ENCODE measurements at places on chromosomes 11 and 22.

- no peak for DNase-seq
Measured at GRCh38 chr22:39184586-39185577, 32.4 kb upstream of the CBX7 start.

DNA sequence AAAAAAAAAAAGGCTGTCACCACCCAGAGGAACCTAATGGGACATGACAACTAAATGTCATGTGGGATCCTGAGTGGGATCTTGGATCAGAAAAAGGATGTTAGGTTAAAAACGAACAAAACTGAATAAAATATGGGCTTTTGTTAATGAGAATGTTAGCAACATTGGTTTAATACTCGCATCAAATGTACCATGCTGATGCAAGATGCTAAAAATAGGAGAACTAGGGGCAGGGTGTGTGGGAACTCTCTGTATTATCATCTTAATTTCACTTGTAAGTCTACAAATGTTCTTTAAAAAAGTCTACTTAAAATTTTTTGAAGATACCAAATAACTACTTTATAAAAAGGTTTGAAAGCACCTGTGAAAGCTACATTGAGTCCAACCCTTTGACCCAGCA, 88.8 kb upstream of the PRR5 start:
- no peak for DNase-seq

DNA sequence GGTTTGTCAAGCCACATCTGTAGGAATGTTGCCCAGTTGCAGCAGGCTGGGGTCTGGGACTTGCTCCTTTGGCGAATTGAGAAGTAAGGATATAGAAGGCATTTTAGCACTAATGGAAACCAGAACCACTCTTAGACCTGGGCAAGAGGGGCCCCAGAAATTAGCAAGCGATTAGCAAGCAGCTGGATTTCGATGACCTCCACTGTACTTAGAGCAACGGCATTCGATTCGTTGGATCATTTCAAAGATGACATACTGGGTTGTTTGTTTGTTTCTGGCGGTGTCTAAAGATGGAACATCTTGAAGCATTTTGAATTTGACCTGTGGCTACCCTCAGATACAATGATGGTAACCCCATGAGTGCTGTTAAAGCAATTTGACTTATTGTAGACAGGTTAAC, 1.2 kb upstream of the CDPF1 start:
- no peak for DNase-seq

DNA sequence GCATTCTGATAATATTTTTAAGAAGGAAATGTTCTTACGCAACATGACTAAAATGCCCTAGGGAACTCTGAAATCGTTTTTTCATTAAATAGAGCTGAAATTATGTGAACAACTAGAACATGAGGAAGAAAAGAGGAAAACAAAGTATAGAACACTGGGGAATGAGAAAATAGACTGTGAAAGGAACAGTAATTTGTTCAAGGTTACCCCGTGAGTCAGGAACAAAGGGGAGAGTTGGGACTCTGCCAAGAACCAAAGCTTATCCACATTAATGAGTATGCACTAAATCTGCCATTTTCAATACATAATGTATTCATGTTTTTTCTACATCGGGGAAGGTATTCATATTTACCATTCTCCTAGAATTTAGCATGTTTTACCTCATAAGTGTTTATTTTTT, 961.8 kb upstream of the CCDC90B start:
- DNase-seq = peak; percentile 50

DNA sequence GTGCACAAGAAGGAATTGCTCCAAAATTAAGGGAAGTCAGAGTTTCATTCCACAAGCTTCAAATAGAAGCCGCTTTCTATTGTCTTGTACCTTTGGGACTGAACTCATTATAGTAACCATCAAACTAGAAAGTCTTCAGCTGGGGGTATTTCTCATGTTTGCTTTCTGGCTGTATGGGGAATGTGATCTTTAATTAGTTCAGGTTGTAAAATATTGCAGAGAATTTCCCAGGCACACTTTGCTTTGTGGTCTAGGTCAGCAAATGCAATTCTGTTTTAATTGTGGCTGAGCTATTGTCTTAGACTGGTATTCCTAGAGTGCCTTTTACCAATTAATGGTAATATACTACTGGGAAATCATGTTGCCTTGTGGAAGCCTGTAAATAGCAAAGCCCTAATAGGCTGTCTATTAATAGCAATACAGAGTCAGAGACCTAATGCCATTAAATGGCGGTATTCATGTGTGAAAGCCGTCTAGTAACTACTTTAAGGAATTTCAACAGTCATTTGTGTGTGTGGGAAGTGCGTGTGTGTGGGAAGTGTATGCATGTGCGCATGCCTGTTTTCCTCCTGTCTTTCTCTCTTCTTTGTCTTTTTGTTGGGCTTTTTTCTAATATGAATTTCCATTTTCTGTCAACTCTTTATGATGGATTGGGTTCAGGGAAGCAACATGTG, 276.6 kb downstream of the FAT3 start:
- no peak for DNase-seq

DNA sequence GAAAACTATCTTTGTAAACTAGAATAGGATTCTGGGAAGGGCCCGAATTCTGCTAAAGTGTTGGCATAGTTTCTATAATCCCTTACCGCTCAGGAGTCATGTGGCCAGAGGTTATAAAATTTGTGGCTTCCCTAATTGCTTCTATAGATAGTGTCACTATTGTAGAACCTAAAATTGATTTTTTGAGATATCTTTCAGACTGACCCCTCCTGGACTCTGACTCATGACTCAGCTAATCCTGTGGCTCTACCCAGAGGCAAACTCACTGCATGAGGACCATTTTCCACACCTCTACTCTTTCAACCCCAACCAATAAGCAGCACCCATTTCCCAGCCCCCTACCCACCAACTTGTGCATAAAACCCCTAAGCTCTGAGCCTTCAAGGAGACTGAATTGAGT, 61.8 kb upstream of the PRSS23 start:
- DNase-seq = no peak

GRCh38 chr11:76266286-76267100, 60.2 kb upstream of the WNT11 start:
- DNase-seq = peak; percentile 53

DNA sequence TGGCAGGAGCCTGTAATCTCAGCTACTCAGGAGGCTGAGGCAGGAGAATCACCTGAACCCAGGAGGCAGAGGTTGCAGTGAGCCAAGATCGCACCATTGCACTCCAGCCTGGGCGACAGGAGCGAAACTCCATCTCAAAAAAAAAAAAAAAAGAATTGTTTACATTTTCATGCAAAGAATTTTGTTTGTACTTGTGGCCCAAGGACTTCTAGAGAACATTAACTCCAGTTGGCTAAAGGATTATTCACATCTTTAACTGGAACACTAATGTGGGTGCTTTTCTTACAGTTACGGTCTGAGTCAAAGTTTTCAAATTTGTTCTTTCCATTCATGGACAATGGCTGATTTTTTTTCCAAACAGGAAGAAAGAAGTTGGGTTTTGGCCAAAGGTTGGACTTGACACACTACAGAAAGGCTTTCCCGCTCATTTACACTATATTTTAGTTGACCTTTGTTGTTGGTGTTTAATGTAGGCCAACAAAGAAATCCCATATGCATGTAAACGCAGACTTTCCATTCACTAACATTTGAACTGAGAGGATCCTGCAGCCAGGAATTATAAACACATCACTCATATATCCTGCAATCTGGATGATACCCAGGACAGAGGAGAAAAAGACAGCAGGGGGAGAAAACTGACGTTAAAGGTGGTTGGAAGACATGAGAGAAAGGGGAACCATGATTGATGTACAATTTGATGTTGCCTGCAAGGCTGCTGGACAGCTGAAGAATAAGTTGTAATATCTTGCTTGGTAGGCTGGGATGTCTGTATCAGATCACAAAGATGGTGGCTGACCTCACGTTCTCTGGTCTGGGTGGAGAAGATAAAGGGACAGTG, 13.1 kb downstream of the POU2AF1 start:
- no peak for DNase-seq

DNA sequence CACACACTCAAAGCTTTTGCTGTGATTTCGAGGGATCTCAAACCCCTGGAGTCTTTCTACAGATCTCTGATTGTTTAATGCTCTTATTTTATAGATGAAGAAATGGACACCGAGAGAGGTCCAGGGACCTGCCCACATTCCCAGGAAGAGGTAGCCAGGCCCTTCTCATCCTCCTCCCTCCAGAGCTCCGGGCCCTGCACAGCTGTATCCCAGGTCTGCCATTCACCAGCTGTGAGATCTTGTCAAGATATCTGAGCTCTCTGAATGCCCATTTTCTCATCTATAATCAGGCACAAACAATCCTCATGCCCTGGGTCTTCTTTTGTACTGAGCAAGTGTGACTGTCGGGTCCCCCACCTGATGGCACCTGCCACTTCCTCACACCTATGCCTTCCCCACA, 98.2 kb upstream of the ALX4 start:
- no peak for DNase-seq

- DNase-seq = no peak
Measured at GRCh38 chr11:71307811-71308645, 55.7 kb upstream of the SHANK2 start.

GRCh38 chr11:83033972-83034672, 37.6 kb downstream of the RAB30 start:
- peak; percentile 70 for DNase-seq

DNA sequence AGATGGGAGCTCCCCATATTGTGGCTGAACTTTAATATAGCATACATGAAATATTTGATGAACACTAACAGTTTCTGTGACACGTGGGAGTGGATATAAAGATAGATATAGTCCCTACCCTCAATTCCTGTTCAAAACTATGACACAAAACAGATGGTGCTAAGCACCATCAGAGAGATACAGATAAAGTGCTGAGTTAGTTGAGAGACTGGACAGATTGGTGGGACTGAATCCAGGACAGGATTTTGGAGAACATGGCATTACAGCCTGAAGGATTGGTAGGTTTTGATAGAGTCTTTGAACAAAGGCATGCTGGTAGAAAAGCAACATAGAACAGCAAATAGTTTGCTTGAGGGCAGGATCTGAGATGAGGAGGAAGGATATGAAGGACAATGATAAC, 215.1 kb upstream of the SORL1-AS1 start:
- no peak for DNase-seq

GRCh38 chr11:72293391-72293790, 49.4 kb upstream of the PHOX2A start:
- DNase-seq = no peak

GRCh38 chr11:116925050-116925449, 87.6 kb upstream of the APOA1 start:
- DNase-seq = no peak

DNA sequence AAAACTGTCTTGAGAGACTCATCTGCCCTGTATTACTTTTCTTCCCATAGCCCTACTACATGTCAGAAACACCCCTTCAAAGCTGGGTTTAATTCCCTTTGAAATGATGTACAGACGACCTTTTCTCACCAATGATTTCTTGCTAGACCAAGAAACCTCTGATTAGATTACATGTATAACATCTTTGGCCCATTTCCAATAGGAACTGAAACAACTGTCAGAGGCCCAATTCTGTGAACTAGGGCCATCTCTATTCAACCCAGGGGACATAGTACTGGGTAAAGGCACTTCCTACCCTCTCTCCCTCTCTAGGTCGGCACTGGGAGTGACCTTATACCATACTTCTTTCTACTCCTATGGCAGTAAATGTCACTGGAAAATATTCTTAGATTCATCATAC, 19.4 kb downstream of the NPAT start:
- DNase-seq = no peak

DNA sequence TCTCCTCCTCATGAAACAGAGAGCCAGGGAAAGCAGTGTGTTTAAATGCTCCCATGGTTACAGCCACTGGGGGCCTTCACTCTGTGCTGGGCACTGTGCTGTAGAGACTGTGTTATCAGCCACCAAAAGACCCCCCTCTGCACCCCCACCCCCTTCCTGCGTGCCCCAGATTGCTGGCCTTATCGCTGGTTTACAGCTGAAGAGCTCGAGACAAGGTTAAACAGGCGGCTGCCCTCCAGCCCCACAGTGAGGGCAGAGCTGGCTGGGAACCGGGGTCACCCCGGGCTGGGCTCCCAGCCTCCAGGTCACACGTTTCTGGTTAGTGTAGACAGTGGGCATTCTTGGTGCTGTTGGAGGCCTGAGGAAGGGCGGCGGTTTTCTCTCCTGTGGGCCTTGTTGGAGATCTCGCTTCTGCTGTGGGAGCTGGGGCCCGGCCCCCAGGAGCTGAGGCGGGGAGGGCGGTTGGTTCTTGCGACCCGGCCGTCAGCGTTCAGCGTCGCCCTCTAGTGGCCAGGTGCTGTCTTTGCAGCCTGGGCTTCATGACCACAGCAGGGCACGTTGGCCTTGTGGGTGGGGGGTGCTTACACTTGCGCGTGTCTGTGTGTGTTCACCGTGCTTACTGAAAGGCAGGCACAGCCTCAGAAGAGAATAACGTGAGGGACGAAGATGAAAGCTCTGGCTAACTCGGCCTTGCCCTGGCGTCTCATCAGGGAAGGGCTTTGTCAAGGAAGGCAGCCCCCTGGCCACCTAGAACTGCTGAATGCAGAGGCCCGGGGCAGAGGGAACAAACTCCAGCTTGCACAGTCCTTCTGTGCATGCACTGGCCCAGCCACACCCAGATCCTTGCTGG, 40.8 kb downstream of the TBC1D22A start:
- DNase-seq = no peak

GRCh38 chr11:10473371-10473770, 18.3 kb downstream of the AMPD3 start:
- DNase-seq = no peak

DNA sequence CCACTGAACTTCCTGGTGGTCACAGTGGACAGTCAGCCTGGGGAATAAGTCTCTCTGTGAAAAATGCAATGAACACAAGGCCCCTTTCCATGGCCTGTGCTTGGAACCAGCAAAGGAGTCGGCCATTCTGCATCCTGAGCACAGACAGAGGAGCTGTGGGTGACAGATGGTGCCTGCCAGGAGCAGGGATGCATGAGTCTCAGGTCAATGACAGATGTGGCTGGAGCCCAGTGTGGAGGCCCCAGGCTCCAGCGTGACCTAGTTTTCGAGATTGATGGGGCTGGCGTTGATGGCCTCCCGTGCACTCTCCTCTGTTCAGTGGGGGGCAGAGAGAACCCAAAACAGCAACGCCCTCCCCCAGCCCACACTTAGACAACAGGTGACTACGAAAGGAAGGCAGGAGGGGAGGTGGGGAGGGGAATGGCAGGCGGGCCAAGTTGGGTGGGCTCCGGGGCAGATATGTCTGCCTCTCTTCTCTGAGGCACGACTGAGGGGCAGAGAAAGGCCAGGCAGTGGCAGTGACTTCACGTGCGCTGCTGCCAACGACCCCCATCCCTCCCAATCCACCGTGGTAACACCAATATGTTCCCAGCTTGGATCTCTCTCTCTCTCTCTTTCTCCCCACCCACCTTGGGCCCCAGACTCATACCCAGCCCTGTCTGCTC, 34.4 kb upstream of the CD5 start:
- DNase-seq = no peak

- DNase-seq = no peak
Measured at GRCh38 chr22:41862530-41863266, 29.8 kb downstream of the SREBF2 start.

DNA sequence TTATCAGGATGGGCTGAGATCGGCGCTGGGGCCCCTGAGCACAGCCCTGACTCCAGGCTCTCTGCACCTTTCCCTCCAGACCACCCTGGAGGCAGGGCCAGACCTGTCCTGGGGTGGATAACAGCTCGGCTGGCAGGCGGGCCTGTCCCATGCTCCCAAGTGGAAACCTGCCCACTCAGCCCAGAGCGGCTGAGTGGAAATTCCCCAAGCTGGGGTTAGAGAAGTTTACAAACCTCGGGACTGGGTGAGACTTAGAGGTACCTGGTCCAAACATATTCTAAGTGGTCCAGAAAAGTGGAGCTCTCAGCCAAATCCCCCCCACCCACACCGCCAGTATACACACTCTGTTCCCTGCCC, 4.8 kb upstream of the FXYD2 start:
- no peak for DNase-seq

Measured in skeletal muscle cell (primary cell).